ENCODE measurements at places on chromosomes 16 and 17. TPM values are rescaled to one million over a fixed set of nuclear protein-coding genes. Genes with fewer than 3 reads are reported as not detected.
A peak's percentile ranks its signal among the peaks of the same experiment; 100 is the strongest.

- no peaks in the 10 kb centered on the region for H3K27me3 ChIP-seq
- H3K36me3 ChIP-seq, result no peaks in the 10 kb centered on the region
- no peak overlapping the region for H3K4me3 ChIP-seq
- H3K27ac ChIP-seq, result no peak overlapping the region
These were observed 446.6 kb downstream of the KCNJ18 start for GRCh38 chr17:22138861-22139469.

DNA sequence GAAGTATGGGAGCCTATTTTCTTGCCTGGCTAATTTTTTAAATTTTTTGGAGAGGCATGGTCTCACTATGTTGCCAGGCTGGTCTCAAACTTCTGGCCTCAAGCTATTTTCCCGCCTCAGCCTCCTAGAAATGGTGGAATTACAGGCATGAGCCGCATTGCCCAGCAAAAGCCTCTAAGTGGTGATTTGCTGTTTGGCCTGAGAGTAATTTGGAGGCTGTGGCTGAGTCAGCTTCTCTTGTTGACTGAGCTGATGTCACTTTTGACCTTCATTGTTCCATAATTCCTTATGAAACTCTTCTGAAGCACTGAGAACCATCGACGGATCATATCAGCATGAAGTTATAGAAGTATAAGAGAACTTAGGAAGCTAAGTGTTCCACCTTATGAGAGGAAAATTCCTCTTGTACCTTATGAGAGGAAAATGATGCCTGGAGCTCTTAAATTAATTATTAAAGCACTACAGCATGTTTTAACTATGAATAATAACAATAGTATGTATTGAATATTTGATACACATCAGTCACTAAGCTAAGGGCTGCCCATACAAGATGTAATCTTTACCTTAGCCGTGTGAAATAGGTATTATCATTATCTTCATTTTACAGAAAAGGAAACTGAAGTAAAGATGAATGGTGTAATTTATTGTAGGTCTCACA lies 220.8 kb upstream of the MON1B start:
- no peaks in the 10 kb centered on the region for H3K27me3 ChIP-seq
- DNase-seq, result no peak
- H3K4me3 ChIP-seq, result no peak overlapping the region
- no peaks in the 10 kb centered on the region for H3K4me1 ChIP-seq
- H3K27ac ChIP-seq, result no peak overlapping the region
- no peaks in the 10 kb centered on the region for H3K36me3 ChIP-seq

DNA sequence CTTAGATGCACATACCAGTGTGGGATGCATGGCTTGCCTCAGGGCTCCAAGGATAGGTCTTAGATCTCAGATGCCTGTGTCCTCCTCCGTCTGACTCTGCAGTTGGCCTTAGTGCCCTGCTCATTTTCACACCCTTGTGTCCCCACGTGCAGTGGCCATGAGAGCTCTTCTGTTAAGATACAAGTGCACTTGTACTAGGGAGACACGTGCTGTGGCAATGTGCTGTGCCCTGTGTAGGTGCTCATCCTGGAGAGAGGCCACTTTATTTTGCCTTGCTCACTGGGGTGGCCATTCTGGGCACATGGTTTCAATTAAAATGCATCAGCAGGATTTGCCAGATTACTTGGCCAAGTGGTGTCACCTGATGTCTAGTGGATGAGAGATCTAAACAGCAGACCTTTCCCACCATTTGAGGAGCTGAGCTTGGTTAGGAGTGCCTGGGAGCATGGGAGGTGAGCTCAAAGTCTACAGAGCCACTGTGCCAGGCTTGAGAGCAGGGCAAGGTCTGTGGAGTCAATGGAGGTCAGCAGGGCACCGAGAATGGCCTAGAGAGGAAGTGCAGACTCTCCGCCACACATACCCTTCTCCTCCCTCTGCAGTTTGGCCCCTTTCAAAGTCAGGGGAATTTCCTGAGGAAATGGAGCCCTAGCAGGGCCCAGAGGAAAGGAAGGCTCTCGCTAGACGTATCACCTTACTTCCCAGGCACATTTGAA lies 25.2 kb upstream of the SMPD3 start:
- no peaks in the 10 kb centered on the region for H3K27me3 ChIP-seq
- DNase-seq, result no peak
- peak overlapping the region; percentile 15 for H3K4me3 ChIP-seq
- H3K4me1 ChIP-seq, result peaks cover 33% of the 10 kb centered on the region
- H3K36me3 ChIP-seq, result no peaks in the 10 kb centered on the region
- no peak overlapping the region for H3K27ac ChIP-seq

DNA sequence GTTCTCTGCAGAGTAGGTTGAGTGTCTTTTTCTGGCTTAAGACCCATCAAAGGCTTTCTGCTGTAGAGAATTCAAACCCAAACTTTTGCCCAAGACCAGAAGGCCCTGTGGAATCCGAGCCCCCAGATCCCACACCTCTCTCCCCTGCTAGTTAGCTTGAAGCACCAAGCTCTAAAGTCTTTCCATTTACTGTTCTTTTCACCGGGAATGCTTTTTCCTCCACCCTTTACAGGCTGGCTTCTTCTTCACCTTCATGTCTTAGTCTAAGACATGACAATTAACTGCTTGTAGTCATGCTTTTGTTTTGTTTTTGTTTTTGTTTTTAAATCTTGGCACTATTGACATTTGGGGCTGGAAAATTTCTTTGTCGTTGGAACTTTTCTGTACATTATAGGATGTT lies 15.5 kb downstream of the HSD17B2 start:
- peaks cover 56% of the 10 kb centered on the region for H3K27me3 ChIP-seq
- no peak for DNase-seq
- no peaks in the 10 kb centered on the region for H3K36me3 ChIP-seq
- H3K4me3 ChIP-seq, result no peak overlapping the region
- H3K4me1 ChIP-seq, result no peaks in the 10 kb centered on the region

DNA sequence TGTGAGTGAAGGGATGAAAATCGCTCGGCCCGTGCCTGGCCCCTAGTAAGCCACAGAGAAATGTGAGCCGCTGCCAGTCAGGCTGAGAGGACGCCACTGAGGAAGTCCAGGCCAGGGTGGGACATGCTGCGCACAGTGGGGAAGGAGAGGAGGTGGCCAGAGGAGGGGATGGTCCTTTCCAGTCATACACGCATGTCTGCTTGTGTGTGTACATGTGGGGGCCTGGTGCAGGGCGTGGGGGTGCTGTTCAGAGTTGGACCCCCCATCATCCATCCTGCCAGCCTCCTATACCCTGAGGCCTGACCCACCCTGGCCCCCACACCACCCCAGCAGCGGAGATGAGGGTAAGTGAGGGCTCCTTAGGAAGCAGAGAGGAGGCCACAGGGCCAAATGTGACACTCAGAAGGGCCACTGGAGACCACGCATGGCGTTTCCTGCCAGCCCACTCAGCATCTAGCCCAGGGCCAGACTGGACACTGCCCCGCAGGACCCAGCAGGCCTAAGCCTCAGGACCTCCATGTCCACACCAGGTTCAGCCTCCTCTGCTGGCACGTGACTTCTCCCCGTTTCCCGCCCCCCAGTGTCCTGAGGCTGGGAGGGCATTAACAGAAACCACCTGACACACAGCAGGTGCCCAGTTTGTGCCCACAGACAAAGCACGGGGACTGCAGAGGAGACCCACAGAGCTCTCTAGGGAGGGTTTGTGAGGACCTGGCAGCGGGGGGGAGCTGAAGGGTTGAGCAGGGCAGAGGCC lies 7.0 kb downstream of the DOC2A start:
- peak overlapping the region; percentile 92 for H3K27ac ChIP-seq
- H3K27me3 ChIP-seq, result peaks cover 6% of the 10 kb centered on the region
- H3K4me3 ChIP-seq, result no peak overlapping the region
- no peak for DNase-seq
- H3K36me3 ChIP-seq, result no peaks in the 10 kb centered on the region

GRCh38 chr17:66727634-66728570 lies 107.0 kb upstream of the CACNG5 start:
- no peak for DNase-seq
- H3K27ac ChIP-seq, result no peak overlapping the region
- H3K4me1 ChIP-seq, result peaks cover 2% of the 10 kb centered on the region

Gene SOX9
- polyA plus RNA-seq, result not detected

DNA sequence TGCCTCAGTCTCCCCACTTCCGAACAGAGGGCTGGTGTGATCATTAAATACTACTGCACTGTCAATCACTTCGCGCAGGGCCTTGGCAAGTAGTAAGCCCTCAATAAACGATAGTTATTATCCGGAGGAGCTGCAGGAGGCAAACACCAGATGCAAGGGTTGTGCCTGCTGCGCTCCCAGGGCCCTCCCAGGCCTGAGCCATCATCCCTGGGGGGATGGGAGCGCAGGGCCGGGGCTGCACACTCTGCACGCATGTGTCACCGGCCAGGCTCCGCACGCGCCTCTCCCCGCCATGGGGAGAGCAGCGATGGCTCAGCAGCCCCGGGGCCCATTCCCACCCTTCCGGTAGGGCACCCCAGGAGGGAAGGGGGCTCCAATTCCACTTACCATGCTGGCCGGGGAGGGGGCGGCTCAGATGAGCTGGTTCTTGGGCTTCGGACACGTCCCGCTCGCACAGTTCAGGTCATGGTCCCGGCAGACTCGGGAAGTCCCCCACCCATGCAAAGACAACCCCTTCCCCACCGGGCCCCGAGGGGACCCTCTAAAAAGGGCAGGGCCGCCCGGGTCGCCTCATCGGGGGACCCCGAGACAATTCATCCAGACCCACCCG lies 681 bp downstream of the XPO6 start:
- no peaks in the 10 kb centered on the region for H3K36me3 ChIP-seq
- peak overlapping the region; percentile 86 for H3K4me3 ChIP-seq
- H3K27me3 ChIP-seq, result no peaks in the 10 kb centered on the region
- peak overlapping the region; percentile 84 for H3K27ac ChIP-seq
- peak; percentile 23 for DNase-seq

- peak; percentile 69 for DNase-seq
- H3K36me3 ChIP-seq, result no peaks in the 10 kb centered on the region
- H3K27ac ChIP-seq, result peak within 1 kb of the TSS; percentile 85
These were observed at the start of gene CENPV for GRCh38 chr17:16353317-16354174. CENPV (minus strand) TSS chr17:16353469; CDS start chr17:16353436, 33 bp downstream.

DNA sequence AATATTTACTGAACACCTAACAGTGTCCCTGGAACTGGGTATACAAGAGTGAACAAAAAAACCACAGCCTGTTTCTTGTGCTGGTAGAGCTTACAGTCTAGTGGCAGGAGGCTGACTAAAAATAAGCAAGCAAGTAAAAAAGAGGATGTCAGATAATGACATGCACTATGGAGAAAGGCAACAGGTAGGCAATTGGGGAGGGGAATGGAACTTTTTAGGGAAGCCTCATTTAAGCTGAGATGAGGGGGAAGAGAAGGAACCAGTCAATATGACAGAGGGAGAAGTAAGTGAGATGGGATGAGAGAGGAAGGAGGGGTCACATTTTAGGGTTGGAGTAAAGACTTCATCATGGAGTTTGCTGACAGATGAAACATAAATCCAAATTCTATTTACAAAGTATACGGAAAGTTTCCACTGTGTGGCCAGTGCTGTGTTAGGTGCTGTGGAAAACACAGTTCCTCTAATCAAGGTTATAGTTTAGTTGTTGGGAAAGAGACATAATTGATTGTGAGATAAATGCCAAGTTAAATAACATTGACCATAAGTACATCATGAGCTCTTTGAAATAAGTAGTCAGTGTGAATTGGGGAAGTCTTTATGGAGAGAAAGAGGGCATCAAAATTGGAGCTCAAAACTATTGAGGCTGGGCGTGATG lies 251.4 kb downstream of the FTO start:
- H3K36me3 ChIP-seq, result peaks cover 5% of the 10 kb centered on the region
- no peak overlapping the region for H3K27ac ChIP-seq
- H3K4me3 ChIP-seq, result no peak overlapping the region
- DNase-seq, result no peak

DNA sequence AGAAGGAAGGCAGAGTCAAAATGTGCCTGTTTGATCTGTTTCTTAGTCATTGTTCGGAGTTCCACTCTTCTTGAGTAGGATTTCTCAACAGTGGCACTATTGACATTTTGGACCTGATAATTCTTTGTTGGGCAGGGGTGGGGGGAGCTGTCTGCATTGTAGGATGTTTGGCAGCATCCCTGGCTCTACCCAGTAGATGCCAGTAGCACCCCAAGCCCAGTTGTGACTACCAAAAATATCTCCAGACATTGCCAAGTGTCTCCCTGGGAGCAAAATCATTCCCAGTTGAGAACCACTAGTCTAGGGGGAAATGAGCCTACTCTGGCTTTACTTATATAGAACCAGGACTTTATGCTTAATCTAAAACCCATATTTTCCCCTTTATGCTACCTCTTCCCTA lies 1.1 kb upstream of the GFOD2 start:
- H3K4me3 ChIP-seq, result peak overlapping the region; percentile 90
- H3K4me1 ChIP-seq, result peaks cover 23% of the 10 kb centered on the region
- H3K27me3 ChIP-seq, result no peaks in the 10 kb centered on the region
- no peaks in the 10 kb centered on the region for H3K36me3 ChIP-seq

DNA sequence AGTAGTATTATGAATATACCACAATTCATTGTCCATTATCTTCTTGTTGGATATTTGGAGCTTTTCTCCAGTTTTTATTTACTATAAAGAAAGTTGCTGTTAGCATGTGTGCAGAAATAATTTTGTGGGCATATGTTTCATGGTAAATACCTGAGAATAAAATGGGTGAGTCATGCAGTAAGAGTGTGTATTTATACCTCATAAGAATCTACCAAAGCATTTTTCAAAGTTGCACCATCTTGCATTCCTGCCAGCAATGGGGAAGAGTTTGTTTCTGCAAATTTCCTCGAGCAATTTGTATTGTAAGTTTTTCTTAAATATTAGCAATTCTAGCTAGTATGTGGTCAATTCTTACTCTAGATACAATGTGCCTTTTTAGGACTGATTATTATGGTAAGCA lies 7.9 kb upstream of the MON1B start:
- DNase-seq, result no peak
- no peaks in the 10 kb centered on the region for H3K36me3 ChIP-seq
- no peak overlapping the region for H3K27ac ChIP-seq
- H3K4me3 ChIP-seq, result no peak overlapping the region
- H3K4me1 ChIP-seq, result no peaks in the 10 kb centered on the region

- H3K27me3 ChIP-seq, result peaks cover 5% of the 10 kb centered on the region
- H3K4me3 ChIP-seq, result no peak overlapping the region
- DNase-seq, result no peak
- no peaks in the 10 kb centered on the region for H3K4me1 ChIP-seq
These were observed 230.3 kb downstream of the MAP2K4 start for GRCh38 chr17:12250973-12251372.

DNA sequence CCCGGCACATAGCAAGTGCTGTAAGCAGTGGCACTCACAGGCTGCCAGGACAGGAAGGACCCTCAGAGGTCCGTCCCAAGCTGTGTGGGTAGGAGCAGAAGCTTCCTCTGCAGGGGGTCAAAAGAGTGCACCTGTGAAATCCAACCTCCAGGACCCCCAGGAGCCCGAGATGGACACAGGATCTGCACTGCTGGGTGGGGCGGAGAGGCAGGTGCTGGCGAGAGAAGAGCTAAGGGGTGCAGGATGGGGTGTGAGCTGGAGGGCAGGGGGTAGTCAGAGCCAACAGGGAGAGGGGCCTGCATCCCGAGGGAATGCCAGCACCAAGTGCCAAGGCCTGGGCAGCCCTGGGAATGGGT lies 650 bp upstream of the AANAT start:
- H3K27ac ChIP-seq, result peak overlapping the region; percentile 76
- H3K4me1 ChIP-seq, result peaks cover 35% of the 10 kb centered on the region
- peaks cover 11% of the 10 kb centered on the region for H3K36me3 ChIP-seq
